ENCODE measurements at places on chromosomes 2 and 18.

DNA sequence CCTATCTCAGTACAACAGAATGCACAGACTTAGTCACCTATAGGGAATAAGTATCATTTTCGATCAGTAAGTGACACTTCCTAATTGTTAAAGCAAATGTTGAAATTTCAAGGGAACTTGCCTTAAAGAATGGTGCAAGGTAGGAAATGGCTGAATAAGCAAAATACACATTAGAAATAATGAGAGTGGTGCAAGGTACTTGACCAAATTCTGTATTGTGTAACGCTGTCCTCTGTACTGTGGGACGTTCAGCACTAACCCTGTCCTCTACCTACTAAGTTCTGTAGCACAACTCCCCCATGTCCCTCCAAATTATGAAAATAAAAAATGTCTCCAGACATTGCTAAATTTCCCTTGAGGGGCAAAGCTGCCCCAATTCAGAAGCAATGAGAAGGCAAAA lies 19.4 kb downstream of the MMADHC start:
- DNase-seq, result no peak

GRCh38 chr18:79803611-79804051 lies 5.9 kb downstream of the KCNG2 start:
- DNase-seq, result no peak

DNA sequence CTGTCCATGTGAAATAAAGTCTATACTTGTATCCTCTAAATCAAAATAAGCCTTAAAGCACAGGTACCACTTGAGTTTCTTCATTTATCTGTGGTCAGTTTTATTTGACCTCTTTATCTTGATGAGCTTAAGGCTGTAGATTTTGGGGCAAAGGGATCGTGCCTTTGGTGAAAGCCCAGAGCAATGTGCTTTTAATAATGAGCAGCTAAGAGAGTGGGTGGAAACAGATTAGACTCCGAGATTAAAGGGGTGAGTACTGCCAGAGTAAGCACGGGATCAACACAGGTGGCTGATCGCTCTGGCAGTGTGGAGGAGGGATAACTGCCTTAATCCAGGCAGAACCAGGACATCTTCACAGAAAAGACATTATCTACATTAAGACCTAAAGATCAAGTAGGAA lies 280.4 kb downstream of the TDRD15 start:
- DNase-seq, result no peak

GRCh38 chr2:51350100-51350499 lies 318.2 kb upstream of the NRXN1 start:
- DNase-seq, result no peak

DNA sequence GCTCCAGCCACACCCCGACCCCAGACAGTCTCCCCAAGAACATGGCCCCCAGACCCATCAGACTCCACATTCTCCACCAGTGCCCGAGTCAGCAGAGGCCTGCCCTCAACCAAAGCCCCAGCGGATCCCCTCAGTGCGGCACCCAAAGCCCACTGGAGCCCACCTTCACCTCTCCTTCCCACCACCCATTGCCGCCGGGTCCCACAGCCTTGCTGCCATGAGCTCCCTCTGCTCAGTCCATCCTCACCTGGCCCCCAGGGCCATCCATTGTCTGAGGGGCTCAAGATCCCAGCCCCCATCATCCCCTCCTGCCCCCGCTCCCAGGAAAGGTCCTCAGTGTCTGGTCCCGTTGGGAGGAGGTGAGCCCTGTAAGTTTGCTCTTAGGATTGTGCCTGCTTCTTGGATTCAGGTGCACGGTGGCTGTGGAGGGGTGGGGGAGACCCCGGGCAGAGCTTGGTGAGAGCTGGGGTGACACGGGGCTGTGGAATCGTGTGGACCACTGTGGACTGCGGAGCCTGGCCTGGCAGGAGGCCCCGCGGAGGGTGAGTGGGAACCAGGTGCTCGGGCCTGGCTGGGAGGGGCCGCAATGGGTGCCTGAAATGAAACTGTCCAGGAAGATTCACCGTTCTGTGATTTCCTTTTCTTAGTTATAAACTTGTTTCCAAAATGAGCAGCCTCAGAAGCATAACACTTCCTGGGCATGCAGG lies 32.7 kb upstream of the GPC1 start:
- no peak for DNase-seq

GRCh38 chr2:120310136-120310535 lies 35.8 kb upstream of the INHBB start:
- peak; percentile 90 for DNase-seq

- DNase-seq, result no peak
Measured at GRCh38 chr2:9582624-9583023, 27.0 kb upstream of the ADAM17 start.

DNA sequence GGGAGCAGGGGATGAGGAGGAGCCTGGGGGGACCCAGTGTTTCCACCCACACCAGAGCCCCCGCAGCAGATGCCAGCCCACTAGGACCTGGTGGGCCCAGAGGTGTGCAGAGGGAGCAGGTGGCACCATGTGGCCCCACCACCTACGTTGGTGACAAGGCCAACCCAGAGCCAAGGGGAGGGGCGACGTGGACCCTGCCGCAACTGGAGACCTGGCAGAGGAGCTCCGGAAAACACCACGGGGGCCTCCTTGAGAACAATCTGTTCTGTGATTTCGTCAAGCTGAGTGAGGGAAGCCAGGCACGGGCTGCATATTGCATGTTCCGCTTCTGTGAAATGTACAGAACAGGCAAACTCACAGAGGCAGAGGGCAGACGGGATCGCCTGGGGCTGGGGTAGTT lies 49.1 kb upstream of the GPC1 start:
- no peak for DNase-seq

DNA sequence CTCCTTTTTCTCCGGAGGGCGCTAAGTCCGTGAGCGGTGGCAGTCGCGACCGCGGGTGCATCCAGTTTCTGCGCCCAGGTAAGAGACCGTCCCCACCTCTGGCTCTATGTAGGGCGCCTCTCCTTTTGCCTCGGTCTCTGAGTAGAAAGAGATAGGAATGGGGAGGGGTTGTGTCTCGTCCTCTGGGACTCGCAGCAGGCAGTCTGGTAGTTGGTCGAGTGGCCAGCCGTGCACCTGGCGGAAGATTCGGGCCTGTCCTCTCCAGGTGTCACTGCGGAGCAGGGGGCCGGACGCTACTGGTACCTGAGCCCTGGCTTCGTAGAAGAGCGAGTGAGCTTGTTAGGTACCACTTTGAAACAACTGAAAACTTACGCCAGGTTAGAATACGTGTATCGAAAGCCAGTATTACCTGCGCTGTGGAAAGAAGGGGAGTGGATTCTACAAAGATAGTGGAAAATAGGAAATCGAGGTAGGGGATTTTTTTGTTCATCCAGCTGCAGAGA lies 403 bp downstream of the MAP2 start:
- peak; percentile 84 for DNase-seq

GRCh38 chr2:217247476-217247875 lies 387.6 kb upstream of the TNP1 start:
- DNase-seq, result no peak

DNA sequence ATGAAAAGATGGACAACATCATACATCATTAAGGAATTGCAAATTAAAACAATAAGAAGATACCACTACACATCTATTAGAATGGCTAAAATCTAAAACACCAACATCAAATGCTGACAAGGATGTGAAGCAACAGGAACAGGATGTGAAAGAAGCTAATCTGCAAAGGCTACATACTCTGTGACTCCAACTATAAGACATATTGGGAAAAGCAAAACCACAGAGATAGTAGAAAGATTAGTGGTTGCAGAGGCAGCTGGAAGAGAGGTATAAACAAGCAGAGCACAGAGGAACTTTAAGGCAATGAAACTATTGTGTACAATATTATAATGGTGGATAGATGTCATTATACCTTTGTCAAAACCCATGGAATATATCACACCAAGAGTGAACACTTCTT lies 393.7 kb upstream of the RAB6C start:
- DNase-seq, result no peak

GRCh38 chr2:17242813-17243485 lies 275.3 kb downstream of the RAD51AP2 start:
- no peak for DNase-seq

DNA sequence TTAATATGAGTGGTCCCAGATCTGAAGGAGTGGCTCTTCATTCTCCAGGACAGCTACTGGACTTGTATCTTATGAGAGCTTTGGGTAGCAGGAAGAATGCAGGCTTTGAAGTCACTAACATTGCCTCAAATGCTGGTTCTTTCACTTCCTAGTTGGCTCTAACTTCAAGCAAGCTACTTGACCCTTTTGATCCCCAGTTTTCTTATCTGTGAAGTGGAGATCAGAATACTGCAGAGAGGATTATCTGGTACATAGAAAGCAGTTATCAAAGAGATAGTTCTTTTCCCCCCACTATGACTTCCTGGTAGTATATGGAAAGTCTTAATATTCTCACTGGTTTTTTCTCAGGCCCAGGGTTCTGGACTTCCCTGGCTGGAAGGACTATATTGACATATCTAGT lies 3.4 kb upstream of the PLCL1 start:
- no peak for DNase-seq

DNA sequence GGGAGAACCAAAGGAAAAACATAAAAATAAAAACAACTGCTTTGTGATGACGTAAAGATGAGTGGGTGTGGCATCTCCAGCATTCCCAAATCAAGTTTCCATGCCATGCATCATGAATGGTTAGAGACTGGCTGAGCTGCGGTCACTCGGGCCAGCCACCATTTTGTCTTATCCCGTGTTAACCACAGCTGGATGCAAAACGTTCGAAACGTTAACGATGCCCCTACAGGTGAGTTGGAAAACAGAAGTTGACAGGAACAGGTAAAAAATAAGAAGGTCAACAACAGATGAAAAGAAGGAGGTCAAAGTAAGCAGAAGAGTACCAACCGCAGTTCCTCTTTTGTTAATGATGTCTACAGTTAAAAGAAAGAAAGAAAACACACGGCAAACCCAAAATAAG lies 411.1 kb downstream of the NRXN1 start:
- no peak for DNase-seq

DNA sequence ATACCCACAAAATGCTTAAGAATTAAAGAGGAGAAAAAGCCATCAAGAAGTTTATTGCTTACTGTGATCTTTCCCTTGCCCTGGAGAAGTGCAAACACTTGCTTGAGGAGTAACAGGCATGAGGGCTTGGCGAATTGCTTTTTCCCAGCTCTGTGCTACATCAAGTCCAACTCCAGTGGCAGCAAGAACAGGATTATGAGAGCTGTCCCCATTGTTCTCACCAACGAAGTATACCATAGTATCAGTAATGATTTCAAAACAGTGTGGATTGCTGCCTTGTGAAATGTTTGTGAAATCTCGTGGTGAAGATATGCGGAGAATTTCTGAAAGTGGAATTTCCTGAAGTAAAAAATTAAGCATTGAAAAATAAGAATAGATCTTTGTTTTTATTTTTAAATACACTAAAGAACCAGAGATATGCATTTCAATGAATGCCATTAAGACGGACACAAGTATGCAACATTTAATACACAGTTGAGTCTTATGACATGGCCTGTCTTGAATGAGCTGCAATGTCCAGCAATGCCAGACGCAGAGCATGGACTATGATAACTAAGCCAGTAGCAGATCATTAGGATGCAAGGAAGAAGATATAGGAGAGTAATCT lies 43.0 kb downstream of the NDUFAF7 start:
- no peak for DNase-seq

- DNase-seq, result no peak
Measured at GRCh38 chr2:172093416-172094293, 8.3 kb downstream of the DLX1 start.

- DNase-seq, result no peak
Measured at GRCh38 chr2:127048618-127048935, 58.4 kb downstream of the BIN1 start.

DNA sequence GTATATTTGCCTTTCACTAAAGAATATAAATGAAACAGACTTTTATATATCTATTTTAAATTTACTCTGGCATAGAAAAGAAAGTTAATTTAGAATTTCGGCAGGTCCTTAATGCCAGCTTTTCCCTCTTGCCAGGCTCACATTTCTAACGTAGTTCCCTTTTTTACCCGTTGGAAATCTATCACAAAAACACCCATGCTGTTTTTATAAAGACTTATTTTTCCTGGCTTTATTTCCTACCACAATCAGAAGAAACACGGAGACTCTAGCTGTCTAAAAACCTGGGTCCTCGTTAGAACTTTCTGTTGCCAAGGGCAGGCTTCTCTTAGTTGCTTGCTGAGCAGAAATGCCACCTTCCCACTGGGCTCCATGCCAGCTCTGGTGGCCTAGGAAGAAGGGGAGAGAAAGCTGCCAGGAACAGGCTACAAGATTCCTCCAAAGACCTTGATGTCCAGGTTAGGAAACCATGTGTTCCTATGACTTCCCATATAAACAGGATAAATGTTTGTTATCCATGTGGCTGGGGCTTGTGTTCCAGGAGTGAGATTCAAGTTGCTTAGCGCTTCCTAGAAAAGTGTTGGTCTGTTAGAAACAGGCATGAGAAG lies 17.8 kb upstream of the TMEM18 start:
- DNase-seq, result no peak

- DNase-seq, result no peak
Measured at GRCh38 chr2:109554758-109555157, 59.0 kb downstream of the SEPTIN10 start.

- DNase-seq, result no peak
Measured at GRCh38 chr2:208093128-208093527, 31.2 kb downstream of the CRYGD start.

GRCh38 chr18:24321071-24321470 lies 76.6 kb downstream of the OSBPL1A start:
- no peak for DNase-seq

DNA sequence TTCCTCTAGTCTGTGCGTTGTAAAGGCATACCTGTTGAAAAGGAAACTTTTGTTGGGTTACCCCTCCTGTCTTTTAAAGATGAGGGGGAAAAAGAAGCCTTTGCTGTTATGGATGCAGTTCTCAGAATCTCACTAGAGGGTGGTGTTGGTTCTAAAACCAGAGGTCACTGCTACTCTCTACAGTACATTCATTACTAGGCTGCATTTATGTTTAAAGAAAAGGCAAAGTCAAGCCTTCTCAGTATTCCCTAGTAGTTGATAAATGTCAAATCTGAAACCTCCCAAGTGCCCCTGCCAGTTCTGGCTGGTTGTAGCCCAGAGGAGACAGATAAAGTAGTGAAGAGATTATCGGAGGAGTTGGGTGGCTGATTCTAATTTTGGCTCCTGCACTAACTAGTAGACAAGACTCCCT lies 1.4 kb upstream of the PLCL1 start:
- peak; percentile 48 for DNase-seq

DNA sequence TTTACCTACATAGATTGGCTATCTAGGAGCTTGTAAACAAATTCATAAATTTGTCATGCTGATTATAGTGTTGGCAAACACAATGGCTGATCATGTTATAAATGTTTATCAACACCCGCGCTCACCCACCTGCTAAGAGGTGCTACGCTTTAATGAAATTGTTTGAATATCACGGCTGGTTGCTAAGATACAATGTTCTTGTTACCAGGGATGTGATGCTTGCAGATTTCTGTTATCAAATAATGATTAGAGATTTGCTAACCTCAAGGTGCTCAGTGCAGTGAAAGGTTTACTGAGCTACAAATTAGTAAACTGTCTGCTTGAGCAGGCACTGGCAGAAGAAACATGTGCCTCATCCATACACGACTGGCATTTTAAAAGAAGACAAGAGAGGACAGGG lies 160.0 kb upstream of the ZEB2 start:
- peak; percentile 65 for DNase-seq

- no peak for DNase-seq
Measured at GRCh38 chr2:36615222-36615621, 17.3 kb upstream of the FEZ2 start.
